Activated naive CD8-positive, alpha-beta T cell treated with anti-CD3 and anti-CD28 coated beads, Interleukin-2, amount 50 U/mL, for 24 hours (primary cell): ENCODE measurements at places on chromosomes 7 and 10.

GRCh38 chr10:96317067-96317833, 13.0 kb downstream of the DNTT start:
- no peak for DNase-seq

DNA sequence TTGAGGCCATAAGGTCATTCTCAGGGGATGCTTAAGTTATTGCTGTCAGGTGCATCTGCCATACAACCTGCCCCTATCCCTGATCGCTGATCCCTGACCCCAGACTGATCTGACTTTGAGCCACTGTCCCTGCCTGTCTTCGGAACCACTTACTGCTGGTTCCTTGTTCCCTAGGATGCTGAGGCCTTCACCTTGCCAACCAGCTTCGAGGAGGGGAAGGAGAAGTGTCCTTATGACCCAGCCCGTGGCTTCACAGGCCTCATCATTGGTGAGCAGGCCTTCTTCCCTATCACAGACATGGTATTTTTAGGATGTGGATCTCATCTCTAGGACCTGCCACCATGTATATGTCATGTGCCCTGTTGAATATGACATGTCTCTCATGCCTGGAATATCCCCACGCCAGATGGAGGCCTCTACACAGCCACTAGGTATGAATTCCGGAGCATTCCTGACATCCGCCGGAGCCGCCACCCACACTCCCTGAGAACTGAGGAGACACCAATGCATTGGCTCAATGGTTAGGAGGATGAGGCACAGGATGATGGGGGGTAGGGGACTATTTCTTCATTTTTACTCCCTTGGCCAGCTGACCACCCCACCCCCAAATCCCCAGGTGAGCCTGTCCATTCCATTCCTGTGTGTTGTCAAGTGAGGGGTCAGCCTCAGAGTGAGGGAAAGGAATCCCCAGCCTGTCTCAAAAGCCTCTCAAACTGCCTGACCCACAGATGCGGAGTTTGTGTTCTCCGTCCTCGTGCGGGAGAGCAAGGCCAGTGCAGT, 9.0 kb downstream of the MRPL43 start:
- DNase-seq, result no peak

- no peak for DNase-seq
These were observed 13.3 kb downstream of the SORBS1 start for GRCh38 chr10:95547791-95548435.

GRCh38 chr10:119227825-119228224, 20.5 kb downstream of the GRK5 start:
- DNase-seq, result no peak

DNA sequence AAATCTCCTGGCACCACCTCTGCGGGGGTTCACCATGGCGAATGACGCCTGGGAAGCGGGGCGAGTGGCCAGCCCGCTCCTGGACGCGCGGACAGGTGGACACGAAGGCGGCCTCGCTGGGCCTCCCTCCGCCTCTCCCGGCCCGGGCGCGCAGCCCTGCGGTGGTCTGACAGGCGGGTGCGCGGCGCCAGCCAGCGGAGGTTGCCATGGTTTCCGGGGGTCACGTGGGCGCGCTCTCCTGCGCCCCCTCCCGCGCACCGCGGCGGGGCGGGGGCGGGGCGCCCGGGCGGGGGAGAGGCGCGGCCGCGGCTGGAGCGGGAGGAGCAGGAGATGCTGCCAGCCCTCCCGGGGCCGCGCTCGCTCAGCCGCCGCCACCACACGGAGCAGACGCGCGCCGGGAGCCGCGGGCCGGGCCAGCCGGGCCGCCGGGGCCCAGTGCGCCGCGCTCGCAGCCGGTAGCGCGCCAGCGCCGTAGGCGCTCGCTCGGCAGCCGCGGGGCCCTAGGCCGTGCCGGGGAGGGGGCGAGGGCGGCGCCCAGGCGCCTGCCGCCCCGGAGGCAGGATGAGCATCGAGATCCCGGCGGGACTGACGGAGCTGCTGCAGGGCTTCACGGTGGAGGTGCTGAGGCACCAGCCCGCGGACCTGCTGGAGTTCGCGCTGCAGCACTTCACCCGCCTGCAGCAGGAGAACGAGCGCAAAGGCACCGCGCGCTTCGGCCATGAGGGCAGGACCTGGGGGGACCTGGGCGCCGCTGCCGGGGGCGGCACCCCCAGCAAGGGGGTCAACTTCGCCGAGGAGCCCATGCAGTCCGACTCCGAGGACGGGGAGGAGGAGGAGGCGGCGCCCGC, at the start of gene PRKAR2B:
TSS of gene PRKAR2B (plus strand) at position 359 of the 848 bp plus-strand sequence. CDS start at position 562, 203 bp downstream.
- DNase-seq, result peak; percentile 73

GRCh38 chr7:10038351-10038750, 935.3 kb upstream of the PHF14 start:
- DNase-seq, result no peak

GRCh38 chr10:130227883-130228282, 91.7 kb downstream of the GLRX3 start:
- no peak for DNase-seq
